Smooth muscle cell of the umbilical artery (primary cell): ENCODE measurements at places on chromosomes 1 and 21. TPM values are rescaled to one million over a fixed set of nuclear protein-coding genes. Genes with fewer than 3 reads are reported as not detected.

The SOX13 gene
- 1.5 and 3.0 TPM in 2 replicates for total RNA-seq

The METTL13 gene
- total RNA-seq, result 18.1 and 26.7 TPM in 2 replicates

The DYNLT5 gene
- 0.14 and 0.30 TPM in 2 replicates for total RNA-seq

The UTS2 gene
- not detected in 2 replicates for total RNA-seq

The PUM1 gene
- total RNA-seq, result 52.3 and 76.7 TPM in 2 replicates

The SIM2 gene
- total RNA-seq, result 0.05 TPM in 1 of 2 replicates, not detected in the other

The EPHA2 gene
- total RNA-seq, result 60.0 and 152 TPM in 2 replicates

The RIPPLY3 gene
- total RNA-seq, result not detected in 2 replicates

The FMO1 gene
- total RNA-seq, result not detected in 2 replicates

The ZNF124 gene
- total RNA-seq, result 48.6 and 91.5 TPM in 2 replicates
